ENCODE measurements at places on chromosomes 7 and 10. TPM values are rescaled to one million over a fixed set of nuclear protein-coding genes. Genes with fewer than 3 reads are reported as not detected.

DNA sequence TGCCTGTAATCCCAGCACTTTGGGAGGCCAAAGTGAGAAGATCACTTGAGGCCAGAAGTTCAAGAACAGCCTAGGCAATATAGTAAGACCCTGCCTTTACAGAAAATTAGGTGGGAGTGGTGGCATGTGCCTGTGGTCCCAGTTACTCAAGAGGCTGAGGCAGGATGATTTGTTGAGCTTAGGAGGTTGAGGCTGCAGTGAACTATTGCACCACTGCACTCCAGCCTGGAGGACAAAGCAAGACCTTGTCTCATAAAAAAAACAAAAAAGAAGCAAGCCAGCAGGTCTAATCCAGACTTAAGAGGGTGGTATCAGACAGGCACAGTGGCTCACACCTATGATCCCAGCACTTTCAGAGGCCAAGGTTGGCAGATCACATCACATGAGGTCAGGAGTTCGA is 24.5 kb upstream of the KCTD7 start:
- H3K36me3 ChIP-seq: no peaks in the 10 kb centered on the region
- H3K4me1 ChIP-seq: no peaks in the 10 kb centered on the region
- DNase-seq: no peak
- no peak overlapping the region for H3K4me3 ChIP-seq
- no peak overlapping the region for H3K27ac ChIP-seq

Gene BTBD16
- 0.35 TPM for total RNA-seq

Gene ETV1
- 110 TPM for total RNA-seq

Gene PDLIM1
- total RNA-seq: 190 TPM

Gene BLNK
- total RNA-seq: 8.8 TPM
